ENCODE measurements at places on chromosomes 11 and 22.

GRCh38 chr11:131855320-131855719 lies 484.9 kb downstream of the NTM start:
- DNase-seq, result no peak

- peak; percentile 59 for DNase-seq
These were observed at the start of gene TTLL12 for GRCh38 chr22:43186272-43187170. TSS of gene TTLL12 (minus strand) at chr22:43187134. CDS start at chr22:43187069, 65 bp downstream.

DNA sequence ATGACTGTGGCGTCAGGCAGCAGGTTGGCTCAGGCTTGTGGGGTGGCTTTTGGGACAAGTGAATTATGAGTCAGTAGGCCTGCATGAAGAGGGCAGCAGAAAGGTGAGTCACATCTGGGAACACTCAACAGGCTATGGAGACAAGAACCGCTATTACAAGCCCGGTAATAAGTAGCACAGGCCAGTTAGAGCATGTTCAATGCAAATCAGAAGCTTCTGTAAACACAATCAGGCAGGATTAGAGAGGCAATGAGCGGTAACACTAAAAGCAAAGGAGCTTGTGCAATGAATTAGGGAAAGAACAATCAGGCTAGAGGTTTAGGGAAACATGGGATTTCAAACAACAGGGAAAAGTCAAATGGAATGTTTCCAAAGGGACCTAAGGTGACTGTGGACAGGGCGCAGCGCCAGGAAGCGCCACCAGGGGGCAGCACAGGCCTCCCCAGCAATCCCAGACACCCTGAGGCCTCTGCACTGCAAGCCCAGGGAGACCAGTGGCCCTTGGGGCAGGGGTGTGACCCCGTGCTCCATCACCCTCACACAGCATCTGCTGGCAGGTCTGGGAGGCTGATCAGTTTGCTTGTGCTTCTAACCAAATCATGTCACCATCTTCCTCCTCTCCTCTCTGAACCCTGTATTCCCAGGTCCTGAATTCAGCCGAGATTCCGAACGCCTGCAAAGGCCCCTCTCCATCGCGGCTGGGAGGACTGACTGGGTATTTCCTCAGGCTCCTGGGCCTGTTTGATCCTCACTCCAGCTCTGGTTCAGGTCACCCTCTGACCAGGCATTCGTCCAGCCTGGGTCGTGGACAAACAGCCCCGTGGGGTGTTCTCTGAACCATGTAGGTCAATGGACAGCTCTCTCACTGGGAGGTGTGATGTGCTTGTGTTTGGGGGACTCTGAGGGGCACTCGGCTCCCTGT lies 50.0 kb downstream of the C11orf58 start:
- peak; percentile 46 for DNase-seq

DNA sequence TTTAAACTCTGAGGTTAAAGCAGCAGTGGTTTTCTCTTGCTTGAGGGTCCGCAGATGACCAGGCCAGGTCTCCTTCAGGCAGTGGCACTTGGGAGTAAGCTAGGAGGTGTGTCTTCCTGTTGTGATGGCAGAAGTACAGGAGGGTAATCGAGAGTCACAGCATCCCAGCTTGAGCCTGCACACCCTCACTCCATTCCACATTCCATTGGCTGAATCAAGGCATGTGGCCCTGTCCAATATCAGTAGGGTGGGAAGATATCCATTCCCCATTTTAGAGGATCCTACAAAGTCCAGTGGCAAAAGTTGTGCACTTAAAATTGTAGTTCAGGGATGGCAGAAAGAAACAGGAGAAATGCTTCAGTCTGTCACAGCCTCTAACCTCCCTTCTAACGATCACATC lies 23.3 kb downstream of the OSBP2 start:
- no peak for DNase-seq

GRCh38 chr11:96169250-96169649 lies 173.7 kb downstream of the MAML2 start:
- DNase-seq, result no peak

GRCh38 chr22:32882774-32883530 lies 81.4 kb downstream of the TIMP3 start:
- no peak for DNase-seq

Data from MM.1S (cell line).